CMK (cell line): ENCODE measurements at places on chromosomes 11 and 22.

DNA sequence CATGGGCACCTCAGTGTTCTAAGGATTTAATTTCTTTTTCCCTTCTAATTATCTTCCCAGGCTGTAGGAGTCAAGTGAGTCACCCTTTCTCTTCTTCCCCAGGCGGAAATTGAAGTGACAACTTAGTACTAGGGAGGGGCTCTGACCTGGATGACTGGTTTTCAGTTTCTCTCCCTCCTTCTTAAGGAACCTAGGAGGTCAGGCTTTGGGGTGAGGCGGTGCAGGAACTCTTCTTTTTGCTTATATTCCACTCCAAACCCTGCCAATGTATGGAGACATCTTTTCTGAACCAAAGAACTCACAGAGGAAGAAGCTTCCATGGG lies 12.6 kb downstream of the ZDHHC5 start:
- DNase-seq = no peak

DNA sequence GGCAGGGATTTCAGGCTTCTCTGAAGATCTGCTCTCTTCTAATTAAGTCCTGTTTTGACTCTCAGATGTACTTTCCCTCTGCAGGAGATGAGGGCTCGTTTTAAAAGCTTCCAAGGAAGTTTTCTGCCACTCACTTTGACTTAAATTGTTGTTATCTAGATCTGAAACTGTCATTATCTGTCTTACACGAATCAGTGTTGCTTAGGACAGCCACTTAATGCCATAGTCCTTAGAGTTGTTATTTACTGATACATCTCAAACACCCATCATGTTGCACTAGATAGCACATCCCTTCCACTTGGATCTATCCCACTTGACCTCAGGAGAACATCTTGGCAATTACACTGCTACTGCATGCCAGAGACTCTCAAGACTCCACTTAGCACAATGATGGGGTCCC lies 86.9 kb upstream of the FAT3 start:
- DNase-seq = no peak

DNA sequence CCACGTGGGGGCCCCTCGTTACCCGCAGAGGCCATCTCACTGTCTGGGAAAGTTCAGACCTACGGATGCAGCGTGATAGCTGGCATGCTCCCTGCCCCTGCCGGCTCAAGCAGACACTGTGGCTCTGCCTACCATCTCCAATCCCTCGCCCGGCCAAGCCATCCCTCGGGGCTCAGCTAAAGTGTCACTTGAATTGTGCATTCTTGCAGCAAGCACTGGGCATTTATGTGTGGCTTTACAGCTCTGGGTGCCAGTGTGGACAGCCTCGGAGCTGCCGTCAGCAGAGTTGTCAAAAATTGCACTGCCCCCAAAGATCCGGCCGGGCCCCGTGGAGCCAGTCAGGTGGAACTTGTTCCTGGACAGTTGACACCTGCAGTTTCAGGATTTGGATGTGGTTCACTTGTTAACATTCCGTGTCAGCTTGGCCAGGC lies 75.0 kb upstream of the FGF3 start:
- no peak for DNase-seq

- DNase-seq = no peak
Observed at GRCh38 chr11:62710001-62710345, 2.5 kb downstream of the GNG3 start.

- DNase-seq = no peak
Observed at GRCh38 chr22:49423125-49423650, 404.5 kb downstream of the BRD1 start.

DNA sequence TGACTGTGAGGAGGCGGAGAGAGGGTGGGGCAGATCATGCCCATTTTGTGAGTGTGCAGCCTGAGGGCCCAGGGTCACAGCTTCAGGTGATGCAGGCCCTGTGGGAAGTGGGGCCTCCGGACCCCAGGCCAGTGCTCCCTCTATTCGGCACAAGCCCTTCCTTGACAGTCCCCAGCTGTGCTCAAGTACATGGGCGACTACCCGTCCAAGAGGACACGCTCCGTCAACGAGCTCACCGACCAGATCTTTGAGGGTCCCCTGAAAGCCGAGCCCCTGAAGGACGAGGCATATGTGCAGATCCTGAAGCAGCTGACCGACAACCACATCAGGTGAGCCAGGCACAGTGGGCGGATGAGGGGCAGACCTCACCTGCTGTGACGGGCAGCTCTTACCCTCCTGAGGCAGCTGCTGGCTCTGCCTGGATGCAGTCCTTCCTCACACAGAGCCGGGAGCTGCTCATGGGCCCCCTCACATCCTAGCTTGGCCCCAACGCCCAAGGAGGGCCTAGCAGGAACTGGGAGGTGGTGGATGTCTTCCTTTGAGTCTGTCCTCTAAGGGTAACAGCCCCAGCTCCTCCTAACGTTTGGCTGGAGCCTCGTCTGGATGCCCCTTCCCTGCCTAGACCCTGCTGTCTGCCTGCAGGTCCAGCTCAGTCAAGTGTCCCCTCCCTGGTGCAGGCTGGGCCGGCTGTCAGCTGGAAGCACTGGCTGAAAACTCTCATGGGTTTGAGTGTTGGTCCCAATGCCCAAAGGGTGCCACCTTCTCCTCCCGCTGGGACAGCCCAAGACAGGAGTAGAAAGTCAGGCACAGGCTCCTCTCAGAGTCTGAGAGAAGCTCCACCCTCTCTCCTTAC lies 76.1 kb downstream of the MYO7A start:
- DNase-seq = no peak

GRCh38 chr22:37893583-37893983 lies 12.5 kb upstream of the MICALL1 start:
- DNase-seq = no peak

- no peak for DNase-seq
Observed at GRCh38 chr22:49261616-49262015, 566.1 kb downstream of the BRD1 start.

DNA sequence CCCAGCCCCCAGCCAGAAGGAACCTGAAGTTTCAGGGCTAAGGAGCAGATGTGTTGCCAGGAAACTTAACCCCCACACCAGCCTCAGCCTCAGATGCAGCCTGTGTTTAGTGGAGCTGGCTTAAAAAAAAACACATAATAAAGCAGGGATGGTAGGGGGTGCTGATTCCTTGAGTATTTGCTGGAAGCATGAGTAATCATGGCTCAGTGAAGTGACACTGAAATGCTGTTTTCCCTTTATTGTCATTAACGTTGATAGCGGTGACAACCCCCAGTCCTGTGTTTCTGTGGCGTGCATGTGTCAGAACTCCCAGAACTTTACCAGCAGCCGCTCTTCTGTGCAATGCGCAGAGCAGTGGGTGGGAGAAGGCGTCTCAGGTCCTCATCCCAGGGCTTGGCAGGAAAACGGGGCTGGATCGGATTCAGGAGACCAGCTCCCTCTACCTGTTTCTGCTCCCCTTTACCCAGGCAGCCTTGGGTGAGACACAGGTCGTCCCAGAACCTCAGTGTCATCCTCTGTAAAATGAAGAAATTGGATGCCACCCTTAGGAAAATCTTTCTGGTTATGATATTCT lies 1282.1 kb downstream of the TBC1D22A start:
- no peak for DNase-seq

DNA sequence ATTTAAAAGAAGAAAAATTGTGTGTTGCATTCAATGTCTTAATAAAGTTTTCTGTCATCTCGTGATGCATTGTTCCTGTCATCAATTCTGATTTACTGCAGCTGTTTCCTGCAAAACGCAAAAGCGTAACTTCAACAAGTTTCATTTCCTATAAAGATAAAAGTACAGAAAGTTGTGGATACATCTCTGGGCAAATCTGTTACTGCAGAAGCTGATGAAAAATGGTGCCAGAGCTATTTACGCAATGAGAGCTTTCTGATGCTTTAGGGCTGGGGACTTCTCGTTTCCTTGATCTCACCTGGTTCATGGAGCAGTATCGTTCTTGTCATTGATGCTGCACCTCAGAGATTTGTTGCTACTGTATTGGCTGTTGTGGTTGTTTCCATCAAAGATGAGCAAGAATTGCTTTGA lies 15.5 kb upstream of the MS4A12 start:
- no peak for DNase-seq

- DNase-seq = no peak
Observed at GRCh38 chr11:116173506-116173905, 599.3 kb downstream of the BUD13 start.

DNA sequence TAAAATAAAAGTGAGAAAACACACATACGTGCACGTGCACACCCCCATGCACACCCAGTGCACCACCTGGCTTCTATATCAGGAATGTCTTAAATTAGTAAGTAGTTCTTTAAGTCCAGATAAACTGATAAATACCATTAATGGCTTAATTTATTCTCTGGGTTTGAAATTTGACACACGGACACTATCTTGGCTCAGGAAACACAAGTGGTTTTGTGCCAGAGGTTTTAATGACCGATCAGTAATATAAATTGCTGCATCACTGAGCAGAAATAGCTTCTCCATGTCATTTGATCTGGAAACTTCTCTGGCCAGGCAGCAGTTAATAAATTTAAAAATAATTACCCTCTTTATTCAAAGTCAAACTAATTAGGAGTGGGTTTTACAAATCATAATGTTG lies 101.5 kb upstream of the NNMT start:
- no peak for DNase-seq

DNA sequence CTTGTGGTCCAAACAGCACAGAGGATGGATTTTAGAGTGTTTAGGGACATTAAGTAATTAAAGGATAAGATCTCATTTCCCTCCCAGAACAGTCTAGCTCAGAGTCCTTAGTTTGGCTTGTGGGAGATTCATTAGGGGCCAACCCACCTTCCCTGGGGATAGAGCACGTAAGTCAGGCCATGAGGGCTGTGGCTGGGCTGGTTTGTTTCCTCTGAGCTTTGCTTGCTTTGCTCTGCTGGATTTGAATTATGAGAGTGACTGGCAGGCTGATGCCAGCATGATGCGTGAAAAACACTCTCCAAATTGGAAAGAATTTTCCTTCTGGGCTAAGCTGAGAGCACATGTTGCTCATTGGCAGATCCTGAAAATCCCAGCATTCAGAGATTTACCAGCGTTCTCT lies 84.7 kb upstream of the HEPHL1 start:
- DNase-seq = no peak

DNA sequence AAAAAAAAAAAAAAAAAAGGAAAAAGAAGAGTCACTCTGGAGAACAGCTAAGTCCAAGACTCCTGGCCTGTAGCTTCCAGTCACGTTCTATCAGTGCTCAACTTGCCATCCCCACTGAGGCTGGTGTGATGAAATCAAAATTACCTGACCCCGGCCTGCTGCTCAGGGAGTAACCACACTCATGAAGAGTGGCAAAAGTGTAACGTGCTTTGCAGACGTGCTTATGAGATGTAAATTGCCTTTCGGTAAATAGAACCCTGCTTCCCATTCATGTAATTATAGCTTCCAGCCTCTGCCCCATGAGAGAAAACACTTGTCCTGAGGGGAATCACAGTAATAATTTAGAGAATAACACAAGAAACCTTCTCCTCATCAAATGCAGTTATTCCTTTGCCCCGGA lies 28.2 kb upstream of the CHKA start:
- no peak for DNase-seq

GRCh38 chr11:63666874-63667273 lies 4.3 kb downstream of the ATL3 start:
- no peak for DNase-seq

- no peak for DNase-seq
Observed at GRCh38 chr11:19756675-19757475, 44.2 kb downstream of the NAV2 start.

DNA sequence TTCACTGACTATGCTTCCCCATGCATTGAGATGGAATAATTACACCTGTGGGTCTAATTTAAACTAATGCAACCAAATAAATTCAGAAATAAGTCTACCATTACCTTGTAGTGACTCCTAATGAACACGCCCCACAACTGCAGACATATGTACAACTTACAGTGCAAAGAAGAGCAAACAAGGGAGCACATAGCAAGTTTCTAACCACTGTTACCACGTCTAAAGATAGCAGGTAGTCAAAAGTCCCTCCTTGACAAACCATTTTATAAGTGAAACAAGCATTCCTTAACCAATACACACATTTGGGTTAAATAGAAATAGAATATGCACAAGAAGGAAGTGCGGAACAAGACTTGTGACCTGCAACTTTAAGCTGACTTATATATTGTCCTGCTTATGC lies 20.6 kb downstream of the PHF21A start:
- no peak for DNase-seq

DNA sequence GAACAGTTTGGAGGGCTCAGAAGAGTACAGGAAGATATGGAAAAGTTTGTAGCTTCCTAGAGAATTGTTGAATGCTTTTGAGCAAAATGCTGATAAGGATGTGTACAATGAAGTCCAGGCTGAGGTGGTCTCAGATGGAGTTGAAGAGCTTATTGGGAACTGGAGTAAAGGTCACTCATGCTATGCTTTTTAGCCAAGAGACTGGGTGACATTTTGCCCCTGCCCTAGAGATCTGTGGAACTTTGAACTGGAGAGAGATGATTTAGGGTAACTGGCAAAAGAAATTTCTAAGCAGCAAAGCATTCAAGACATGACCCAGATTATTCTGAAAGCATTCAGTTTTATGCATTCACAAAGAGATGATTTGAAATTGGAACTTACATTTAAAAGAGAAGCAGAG lies 27.9 kb upstream of the CABP2 start:
- DNase-seq = no peak

GRCh38 chr11:74611369-74611861 lies 19.0 kb downstream of the POLD3 start:
- no peak for DNase-seq

- DNase-seq = no peak
Observed at GRCh38 chr22:32837803-32838202, 36.3 kb downstream of the TIMP3 start.

DNA sequence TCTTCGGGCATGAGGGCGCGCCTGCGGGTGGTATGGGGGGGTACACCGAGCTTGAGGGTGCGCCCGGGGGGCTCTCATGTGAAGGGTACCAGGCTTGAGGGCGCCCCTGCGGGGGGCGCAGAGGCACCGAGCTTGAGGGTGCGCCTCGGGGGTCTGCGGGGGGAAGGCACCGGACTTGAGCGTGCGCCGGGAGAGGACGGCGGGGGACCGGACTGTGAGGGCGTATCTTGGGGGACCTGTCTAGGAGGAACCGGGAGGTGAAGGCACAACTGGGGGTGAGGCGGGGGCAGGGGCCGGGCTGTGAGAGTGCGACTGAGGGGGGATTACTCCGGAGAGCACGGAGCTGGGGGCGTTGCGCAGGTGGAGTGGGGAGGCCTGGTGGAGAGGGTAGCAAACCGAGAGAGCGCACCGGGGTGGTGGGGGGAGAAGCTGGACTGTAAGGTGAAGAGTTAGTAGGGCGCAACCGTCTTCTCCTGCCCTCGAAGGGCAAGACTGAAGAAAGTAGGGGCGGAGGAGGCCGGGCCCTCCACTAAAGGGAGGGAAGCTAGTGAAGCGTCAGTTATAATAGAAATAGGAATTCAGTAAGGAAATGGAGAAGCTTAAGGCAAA lies 1.1 kb upstream of the DDX6 start:
- no peak for DNase-seq

GRCh38 chr11:94276943-94277342 lies 27.4 kb upstream of the IZUMO1R start:
- DNase-seq = no peak

DNA sequence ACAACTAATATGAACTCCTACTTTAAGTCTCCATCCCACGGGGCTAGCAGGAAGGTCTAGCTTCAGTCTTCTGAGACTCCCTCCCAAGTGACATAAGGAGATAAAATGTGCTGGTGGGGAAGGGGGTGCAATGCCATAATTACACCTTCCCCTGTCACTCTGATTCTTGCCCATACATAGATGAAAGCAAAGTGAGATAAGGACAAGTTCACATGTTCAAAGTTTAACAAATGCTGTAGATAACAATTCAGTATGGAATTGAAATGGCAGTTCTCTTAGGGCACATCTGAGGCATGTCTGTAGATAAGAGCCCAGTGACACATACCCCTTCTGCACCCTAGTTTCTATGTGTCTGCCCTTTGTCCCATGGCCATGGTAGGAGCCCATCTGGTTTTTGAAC lies 38.2 kb upstream of the PANX1 start:
- DNase-seq = no peak
